ENCODE measurements at places on chromosomes 4 and X.

GRCh38 chr4:113383111-113383785 lies 333.8 kb downstream of the ANK2 start:
- no peak for DNase-seq

GRCh38 chr4:47744253-47744652 lies 93.6 kb downstream of the CORIN start:
- DNase-seq = no peak

DNA sequence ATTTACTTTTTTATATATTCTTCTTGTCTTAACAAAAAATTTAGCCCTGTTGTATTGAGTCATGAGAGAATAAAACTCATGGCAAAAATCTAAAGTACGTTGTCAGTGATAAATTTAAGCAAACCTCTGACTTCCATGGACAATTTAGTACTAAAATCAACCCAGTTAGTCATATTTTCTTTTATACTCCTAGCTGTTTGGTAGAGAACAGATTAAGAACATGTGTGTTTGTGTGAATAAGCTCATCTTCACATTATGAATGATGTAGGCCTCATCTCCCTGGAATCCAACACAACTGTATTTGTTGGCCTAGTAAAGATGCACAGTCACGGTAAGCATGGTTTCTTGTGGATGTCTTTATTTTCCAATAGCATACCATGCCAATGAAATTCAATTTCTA lies 40.8 kb upstream of the FAM47B start:
- no peak for DNase-seq

DNA sequence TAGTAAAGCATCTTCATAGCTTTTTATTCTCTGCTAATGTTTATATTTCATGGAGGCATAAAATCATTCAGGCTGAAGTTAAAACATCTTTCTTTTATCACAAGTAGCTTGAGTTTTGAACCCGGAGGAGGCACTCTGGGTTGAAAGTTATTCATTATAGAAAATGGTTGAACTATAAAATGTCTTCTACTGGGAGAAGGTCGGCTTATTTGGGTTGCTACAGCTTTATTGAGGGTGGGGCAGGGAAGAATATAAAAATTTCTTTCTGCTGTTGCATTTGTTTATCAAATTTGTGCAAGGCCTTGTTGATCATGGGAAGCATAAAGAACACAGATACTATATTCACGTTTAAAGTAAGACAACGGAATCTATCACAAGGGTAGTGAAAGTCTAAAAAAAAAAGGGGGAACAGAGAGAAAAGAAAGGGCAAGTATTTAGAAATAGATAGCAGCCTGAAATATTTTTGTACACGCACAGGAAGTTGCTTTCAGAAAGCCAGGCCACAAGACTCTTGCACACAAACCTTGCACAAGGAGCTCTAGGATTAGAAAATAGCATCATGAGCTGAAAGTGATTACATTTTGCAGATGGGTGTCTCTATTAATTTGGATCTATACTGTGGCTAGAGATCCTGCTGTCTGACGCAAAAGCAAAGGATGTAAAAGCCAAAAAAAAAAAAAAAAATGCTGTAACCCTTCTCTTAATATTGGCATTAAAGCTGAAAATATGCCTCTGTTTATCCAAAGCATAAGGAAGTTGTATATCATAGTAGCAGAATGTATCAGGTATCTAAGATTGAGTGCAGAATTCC lies 37.2 kb upstream of the FAM9C start:
- DNase-seq = no peak

- no peak for DNase-seq
Measured at GRCh38 chr4:169810325-169811323, 52.9 kb upstream of the HPF1 start.

- no peak for DNase-seq
Measured at GRCh38 chrX:5388087-5388486, 840.6 kb downstream of the NLGN4X start.

DNA sequence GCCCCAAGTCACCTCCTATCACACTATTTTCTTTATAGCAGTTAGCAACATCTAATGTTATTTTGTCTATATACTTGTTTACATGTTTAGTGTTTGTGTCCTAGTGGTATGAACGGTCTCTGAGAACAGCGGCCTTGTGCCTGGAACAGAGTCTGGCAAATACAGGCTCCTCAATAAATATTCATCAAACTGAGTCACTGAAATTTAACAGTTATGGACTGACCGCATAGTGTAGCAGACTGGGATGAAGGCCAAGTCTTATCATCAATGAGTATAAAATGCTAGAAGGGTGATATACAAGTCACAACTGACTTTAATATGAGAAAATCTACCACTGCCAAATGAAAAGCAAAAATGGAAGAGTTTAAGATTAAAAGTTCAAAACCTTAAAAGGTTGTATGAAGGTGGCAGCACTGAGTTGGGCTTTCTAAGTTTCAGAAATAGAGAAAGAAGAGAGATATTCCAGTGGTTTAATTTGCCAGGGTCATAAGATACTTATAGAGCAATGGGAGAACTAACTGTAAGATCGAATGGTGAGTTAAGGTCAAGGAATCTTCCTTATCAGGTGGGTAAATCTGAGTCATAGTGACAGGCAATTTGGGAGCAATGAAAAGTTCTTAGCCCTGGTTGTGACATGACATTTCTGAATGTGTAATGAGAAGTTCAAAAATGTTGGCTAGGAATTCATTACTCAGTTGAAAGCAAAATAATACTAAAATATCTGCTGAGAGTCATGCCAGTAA lies 34.9 kb downstream of the ELOVL6 start:
- no peak for DNase-seq

- DNase-seq = no peak
Measured at GRCh38 chr4:77777135-77777807, 41.9 kb downstream of the CNOT6L start.

DNA sequence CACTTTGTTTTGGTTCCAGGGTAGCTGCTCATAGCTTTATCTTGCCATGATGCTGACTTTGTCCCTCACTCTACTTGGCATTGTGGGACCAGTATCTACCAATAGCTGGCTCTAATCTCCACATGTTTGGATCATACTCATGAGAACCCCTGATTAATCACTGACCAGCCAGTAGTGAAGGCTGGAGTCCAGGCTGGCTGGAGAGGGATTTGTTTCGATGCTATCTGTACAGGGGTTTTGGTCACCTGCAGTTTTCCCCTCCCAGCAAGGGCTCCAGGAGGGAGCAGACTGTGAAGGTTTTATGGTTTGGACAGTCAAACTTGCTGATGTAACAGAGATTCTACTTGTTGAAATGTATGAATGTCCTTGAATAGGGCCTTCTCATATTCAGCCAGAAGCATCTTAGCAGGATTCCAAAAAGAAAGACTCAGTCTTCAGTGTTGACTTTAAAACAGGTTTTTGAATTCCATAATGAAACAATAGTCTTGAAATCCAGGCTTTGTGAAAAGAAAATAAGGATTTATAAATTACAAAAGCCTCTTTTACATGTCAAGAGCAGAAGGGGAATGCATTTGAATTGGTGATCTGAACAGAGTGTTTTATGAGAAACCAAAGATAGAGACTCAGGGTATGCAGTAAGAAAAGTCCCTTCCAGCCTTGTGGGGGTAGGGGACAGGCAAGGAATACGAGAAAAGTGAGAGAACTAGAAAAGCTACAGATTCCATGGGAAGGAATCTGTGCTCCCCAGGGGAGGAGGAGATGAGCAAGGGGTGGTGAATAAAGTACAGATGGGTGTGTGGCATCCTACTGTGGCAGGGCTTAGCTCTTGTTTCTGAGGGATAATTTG lies 103.1 kb upstream of the SHISA3 start:
- DNase-seq = no peak

DNA sequence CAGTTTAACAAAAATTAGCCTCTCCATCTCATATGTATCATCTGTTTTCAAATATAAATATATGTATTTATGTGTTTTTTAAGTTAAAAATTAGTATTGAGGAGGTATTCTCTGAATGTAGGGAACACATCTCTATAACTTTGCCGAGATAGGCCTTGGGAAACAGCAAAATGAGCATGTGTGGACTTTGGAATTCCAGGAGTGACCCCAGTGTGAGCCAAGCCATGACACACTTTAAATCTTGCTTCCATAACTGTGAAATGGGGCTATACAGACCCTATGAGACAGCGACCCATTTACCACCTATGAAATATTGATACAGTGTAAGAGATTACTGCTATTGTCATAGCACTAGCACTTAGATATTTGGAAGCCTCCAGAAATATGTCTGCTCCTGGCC lies 58.8 kb downstream of the FRMPD4 start:
- no peak for DNase-seq

GRCh38 chr4:147012059-147012707 lies 66.5 kb upstream of the TTC29 start:
- DNase-seq = no peak

GRCh38 chr4:32485956-32486355 lies 1765.8 kb downstream of the PCDH7 start:
- DNase-seq = no peak

- peak; percentile 49 for DNase-seq
Measured at GRCh38 chr4:184416913-184417734, 57.2 kb downstream of the IRF2 start.

DNA sequence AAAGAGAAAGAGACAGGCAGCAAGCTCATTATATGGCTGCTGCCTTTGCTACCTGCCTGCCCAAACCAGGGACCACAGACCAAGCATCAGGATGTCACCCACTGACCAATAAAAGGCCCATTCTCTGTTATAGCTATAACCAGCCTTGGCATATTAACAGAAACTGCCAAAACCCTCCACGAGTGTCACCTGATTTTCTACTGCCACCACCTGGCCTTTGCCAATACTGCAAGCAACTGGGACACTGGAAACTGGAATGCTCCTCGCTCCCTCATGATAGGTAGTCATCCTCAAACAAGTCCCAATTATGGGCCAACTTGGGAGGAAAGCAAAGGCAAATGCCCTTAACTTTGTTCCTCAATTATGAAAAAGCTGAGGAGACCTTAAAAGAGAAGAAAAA lies 76.0 kb downstream of the SPIN4 start:
- peak; percentile 19 for DNase-seq

DNA sequence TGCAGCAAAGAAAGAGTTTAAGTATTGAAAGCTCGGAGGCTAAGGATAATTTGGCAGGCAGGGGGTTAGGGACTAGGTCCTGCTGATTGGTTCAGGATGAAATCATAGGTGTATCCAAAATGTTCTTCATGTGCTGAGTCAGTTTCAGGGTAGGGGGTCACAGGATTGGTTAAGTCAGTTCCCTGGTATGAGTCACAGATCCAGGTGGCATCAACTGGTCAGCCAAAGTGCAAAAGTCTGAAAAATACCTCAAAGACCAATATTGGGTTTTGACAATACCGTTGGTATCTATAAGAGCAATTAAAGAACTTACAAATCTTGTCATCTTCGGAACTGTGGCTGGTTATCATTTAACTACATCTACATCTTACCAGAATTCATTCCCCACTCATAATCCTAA lies 25.6 kb upstream of the PRDM8 start:
- no peak for DNase-seq

- no peak for DNase-seq
Measured at GRCh38 chr4:4603592-4603991, 61.7 kb upstream of the STX18 start.

DNA sequence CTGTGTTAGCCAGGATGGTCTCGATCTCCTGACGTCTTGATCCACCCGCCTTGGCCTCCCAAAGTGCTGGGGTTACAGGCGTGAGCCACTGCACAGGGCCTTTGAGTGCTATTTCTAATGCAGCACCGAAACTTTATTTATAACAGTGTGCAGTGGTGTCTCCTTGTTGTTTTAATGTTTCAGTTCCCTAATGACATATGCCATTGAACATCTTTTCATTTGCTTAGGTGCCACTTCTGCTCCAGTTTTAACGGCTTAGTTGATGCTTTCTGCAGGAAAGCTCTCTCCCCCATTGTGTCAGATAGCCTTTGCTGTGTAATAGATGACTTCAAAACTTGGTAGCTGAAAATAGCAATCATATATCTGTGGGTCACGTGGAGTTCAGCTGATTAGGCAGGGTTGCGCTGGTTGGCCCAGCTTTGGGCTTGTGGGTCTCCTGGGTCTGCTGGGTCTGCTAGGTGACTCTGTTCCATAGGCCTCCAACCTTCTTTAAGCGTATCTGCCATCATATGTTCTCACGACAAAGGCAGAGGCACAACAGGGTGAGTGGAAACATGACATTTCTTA lies 76.4 kb upstream of the SHISA3 start:
- no peak for DNase-seq

- no peak for DNase-seq
Measured at GRCh38 chr4:11489453-11490083, 60.9 kb upstream of the HS3ST1 start.

- no peak for DNase-seq
Measured at GRCh38 chrX:134520860-134521390, 61.0 kb downstream of the HPRT1 start.

GRCh38 chrX:15334561-15334960 lies 762 bp downstream of the PIGA start:
- DNase-seq = peak; percentile 1

DNA sequence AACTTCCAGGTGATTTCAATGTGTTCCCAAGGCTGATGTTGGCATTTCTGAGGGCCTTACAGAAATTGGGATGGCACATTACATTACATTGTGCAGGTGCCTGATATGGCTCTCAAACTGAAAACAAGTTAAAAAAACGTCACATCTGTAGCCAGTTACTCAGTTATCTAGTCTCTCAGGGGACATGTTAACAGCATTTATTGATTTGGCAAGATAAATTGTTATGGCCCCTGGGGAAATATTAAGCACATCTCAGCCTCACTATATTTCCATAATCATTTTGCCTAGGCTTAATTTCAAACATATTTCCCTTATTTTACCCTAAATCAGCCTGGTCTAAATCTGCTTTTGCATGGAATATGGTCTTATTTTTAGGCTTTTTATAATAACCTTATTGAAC lies 290.0 kb downstream of the IL15 start:
- DNase-seq = no peak

GRCh38 chr4:142585411-142585810 lies 260.7 kb downstream of the INPP4B start:
- DNase-seq = no peak

GRCh38 chrX:120672389-120672788 lies 42.5 kb upstream of the C1GALT1C1 start:
- DNase-seq = no peak

- peak; percentile 35 for DNase-seq
Measured at GRCh38 chr4:64158648-64159326, 250.5 kb downstream of the TECRL start.

GRCh38 chr4:138775489-138775888 lies 240.1 kb upstream of the NOCT start:
- no peak for DNase-seq

GRCh38 chr4:143337600-143338287 lies 1.1 kb downstream of the GAB1 start:
- DNase-seq = no peak

DNA sequence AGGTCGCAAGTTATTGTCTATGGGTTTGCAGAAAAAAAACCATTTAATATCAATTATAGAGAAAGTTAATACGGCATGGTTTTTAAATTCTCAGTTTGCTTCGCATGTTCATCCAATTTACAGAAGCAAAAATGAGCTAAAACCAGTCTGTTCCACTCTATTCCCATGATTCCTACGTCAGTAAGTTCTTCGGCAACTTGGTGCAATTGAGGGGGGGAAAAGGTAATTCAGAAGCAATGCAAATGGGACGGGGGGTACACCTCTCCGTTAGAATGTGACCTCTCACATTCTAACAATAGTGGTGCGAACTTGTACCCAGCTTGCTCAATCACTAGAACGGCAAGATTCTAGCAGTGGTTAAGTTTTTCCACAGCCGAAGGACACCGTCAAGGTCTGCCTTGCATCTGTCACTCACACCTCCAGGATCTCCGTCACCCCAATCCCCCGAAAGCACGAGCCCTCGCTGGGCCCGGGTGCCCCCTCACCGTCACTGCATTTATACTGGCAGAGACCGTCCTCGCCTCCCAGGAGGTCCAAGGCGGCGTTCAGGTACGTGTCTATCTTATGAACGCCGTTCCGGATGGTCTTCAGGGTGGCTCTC lies 653 bp downstream of the PLA2G12A start:
- DNase-seq = peak; percentile 30

GRCh38 chr4:41146196-41146595 lies 68.1 kb downstream of the APBB2 start:
- DNase-seq = no peak

All from stimulated activated CD4-positive, alpha-beta T cell treated with anti-CD3 and anti-CD28 coated beads, Interleukin-2, amount 100 ng/mL, for 24 hours (primary cell).